ENCODE measurements at places on chromosomes 16 and 17. TPM values are rescaled to one million over a fixed set of nuclear protein-coding genes. Genes with fewer than 3 reads are reported as not detected.
A peak's percentile ranks its signal among the peaks of the same experiment; 100 is the strongest.

GRCh38 chr17:2853283-2854142 lies 57.3 kb downstream of the RAP1GAP2 start:
- peak overlapping the region; percentile 63 for H3K27ac ChIP-seq
- H3K4me3 ChIP-seq = peak overlapping the region; percentile 54
- peaks cover 8% of the 10 kb centered on the region for H3K4me1 ChIP-seq
- peaks cover 34% of the 10 kb centered on the region for H3K27me3 ChIP-seq

DNA sequence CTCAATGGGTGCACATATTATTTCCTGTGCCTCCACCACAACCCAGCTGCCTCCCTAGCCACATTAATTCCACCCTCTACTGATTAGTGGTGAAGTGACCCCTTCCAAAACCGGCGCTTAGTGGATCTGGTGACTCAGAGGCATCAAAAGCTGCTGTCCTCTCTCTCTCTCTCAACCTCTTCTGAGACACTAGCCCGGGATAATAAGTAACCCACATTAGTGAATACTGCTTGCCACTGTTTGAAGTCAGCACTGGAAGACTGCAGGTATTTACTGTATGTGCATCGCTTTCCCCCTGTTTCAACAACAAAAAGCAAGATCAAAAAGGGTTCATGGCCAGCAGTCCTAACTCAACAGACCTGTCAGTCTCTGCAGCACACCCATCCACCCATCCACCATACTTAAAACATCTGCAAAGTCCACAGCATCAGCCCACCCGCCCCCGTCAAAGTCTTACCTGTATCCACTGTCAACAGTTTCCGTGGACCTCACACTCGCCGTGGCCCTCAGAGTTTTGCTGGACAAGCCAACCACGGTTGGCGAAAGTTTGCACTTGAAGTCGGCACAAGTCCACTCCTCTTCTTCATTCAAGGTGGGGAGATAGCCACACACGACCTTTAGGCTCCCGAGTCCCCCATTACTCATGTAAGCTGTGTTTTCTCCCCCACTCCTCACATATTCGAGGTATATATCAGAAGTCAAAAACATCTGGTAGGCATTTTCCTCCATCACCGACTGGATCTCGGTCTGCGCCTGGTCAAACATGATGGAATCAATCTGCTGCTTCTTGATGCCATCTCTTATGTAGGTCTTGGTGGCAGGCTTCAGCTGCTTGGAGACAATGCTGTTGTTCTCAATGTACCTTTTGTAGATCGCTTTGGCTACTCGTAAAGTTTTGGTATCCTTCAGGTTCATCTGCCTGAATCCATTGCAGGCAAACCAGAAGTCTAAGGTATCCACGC lies 3.8 kb downstream of the AXIN2 start:
- peak overlapping the region; percentile 32 for H3K4me3 ChIP-seq
- no peak overlapping the region for H3K27ac ChIP-seq
- H3K27me3 ChIP-seq = no peaks in the 10 kb centered on the region
- DNase-seq = no peak

SLC9A5 gene
- total RNA-seq = 1.1 TPM

DNA sequence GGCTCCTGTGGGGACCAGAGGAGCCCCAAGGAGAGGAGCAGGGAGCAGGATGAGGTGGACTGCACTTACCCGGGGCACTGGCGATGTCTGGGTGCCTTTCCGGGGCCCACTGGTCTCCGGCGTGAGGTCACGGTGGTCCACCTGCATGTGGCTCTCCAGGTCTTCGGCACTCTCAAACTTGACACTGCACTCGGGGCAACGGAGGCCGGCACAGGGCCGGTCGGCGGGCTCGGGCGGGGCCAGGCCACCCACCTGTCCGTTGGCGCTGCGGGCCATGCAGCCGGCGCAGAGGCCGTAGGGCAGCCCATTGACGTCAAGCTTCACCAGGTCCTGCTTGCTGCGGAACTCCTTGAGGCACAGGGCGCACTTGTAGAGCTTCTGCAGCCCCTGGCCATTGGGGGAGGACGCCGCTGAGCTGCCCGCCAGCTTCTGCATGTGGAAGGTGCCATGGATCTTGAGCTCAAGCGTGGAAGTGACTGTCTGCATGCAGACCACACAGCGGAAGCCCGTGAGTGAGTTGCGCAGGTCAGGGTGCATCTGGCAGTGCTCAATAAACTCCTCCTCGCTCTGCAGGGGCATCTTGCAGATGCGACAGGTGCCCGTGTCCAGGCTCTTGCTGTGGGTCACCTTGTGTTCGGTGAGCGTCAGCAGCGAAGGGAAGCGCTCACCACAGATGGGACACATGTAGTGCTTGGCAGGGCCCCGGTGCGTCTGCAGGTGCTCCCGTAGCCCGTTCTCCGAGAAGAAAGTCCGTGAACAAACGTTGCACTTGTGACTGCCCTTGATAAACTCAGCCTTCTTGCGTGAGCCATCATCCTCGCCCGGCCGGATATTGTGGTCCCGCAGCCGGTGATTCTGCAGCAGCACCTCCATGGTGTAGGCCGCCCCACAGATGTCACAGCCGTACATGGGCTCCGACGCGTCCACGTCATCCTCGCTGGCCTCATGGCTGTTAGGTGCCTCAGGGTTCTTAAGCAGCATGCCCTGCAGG lies 220.0 kb downstream of the ZNF423 start:
- H3K27me3 ChIP-seq = no peaks in the 10 kb centered on the region
- no peaks in the 10 kb centered on the region for H3K36me3 ChIP-seq
- no peak overlapping the region for H3K4me3 ChIP-seq
- no peak for DNase-seq
- no peak overlapping the region for H3K27ac ChIP-seq

- H3K36me3 ChIP-seq = no peaks in the 10 kb centered on the region
- H3K27ac ChIP-seq = no peak overlapping the region
- peaks cover 33% of the 10 kb centered on the region for H3K4me1 ChIP-seq
Measured at GRCh38 chr16:53743149-53743566, 39.2 kb downstream of the FTO start.

DNA sequence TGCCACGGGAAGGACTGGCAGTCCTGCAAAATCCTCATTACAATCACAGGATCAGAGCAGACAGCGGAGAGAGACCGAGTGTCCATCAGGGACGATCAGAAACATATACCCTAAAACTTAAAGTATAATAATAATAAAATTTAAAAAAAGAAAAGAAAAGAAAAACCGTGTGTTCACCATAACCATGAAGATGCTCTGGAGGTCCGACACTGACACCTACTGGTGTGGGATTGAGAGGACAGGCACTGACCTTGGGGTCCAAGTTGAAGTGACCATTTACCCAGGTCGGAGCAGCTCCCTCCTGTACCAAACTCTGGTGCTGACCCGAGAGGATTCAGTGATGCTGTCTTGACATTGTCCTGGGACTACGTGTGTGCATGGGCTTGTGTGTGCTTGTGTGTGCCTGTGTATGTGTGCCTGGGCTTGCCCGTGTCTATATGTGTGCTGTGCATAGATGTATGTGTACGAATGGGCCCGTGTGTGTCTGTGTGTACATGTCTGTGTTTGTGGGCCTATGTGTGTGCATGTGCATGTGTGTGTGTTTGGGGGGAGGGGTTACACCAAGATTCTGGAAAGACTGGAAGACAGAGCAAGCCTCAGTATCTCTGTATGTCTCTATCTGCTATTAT lies 10.0 kb upstream of the CD300LD start:
- H3K27me3 ChIP-seq = peaks cover 11% of the 10 kb centered on the region
- H3K27ac ChIP-seq = no peak overlapping the region
- H3K4me1 ChIP-seq = no peaks in the 10 kb centered on the region
- no peak overlapping the region for H3K4me3 ChIP-seq
- H3K36me3 ChIP-seq = no peaks in the 10 kb centered on the region

DNA sequence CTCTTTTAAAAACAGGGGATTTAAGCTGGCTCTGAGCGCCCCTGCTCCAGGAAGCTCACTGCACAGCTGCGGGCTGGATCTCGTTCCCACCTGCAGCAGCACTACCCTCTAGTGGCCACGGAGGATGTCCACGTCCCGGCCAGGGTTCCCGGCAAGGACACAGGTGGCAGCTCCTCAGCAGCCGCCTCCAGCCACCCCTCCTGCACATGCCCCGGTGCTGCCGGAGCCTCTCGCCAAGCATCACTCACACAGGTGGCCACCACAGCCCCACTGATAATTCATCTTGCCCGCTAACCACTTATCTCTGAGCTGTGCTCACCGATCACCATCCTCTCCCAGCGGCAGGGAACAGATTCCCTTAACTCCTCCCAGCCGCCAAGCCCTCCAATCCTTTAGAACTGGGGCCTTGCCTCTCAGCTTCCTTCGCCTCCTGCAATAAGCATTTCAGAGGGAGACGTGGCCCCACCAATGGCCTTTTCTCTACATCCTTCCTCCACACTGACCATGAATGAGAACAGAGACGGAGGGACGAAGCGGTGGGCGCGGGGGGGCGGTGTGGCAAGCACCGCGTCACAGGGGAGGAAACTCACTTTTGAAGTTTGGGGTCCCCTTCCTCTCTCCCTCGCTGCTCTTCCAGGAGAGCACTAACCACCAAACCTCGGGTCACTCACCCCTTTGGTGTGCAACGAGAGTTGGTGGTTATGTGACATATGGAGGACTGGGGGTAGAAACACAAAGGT lies 222.1 kb downstream of the RBFOX3 start:
- H3K36me3 ChIP-seq = no peaks in the 10 kb centered on the region
- peaks cover 3% of the 10 kb centered on the region for H3K4me1 ChIP-seq
- H3K4me3 ChIP-seq = no peak overlapping the region
- no peak overlapping the region for H3K27ac ChIP-seq
- H3K27me3 ChIP-seq = peaks cover 37% of the 10 kb centered on the region

DNA sequence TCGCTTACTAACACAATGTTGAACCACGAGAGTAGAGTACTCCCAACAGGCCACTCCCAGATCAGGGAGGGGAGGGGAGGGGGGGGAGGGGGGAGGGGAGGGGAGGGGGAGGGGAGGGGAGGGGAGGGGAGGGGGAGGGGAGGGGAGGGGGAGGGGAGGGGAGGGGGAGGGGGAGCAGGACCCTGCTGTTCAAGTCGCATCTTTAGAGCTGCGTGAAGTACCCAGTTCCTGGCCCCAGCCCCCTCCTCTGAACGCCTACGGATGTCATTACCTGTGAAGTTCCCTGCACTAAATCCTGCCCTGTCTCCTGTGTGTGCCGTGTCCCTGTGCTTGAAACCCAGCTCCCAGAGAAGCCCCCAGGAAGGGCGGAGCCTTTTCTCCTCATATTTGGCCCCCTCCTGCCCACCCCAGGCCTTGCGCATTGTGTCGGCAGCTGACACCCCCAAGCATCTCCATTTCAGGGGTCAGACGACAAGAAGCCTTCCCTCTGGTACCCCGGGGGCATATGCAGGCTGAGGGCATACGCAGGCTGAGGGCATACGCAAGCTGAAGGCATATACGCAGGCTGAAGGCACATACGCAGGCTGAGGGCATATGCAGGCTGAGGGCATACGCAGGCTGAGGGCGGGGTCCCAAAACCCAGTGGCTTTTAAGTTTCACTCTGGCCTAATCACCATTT lies 330.2 kb downstream of the C16orf95 start:
- H3K36me3 ChIP-seq = no peaks in the 10 kb centered on the region
- no peak overlapping the region for H3K4me3 ChIP-seq
- H3K27ac ChIP-seq = no peak overlapping the region
- DNase-seq = no peak
- H3K4me1 ChIP-seq = no peaks in the 10 kb centered on the region
- no peaks in the 10 kb centered on the region for H3K27me3 ChIP-seq

DNA sequence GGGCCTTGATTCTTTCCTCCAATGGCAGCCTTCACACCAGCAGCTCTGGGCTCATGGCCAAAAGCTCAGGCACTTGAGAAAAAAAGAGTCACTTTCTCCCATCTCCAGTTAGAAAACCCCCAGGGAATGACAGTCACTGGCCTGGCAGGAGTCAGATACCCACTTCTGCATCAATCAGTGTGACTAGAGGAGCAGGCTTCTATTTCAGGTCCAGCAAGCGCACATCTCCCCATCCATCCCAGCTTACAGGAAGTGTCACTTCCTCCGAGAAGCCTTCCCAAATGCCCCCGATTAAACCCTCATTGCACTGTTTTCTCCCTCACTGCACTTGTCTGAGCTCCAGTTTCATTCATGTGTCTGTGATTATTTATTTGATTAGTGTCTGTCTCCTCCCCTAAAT lies 30.4 kb upstream of the CCL1 start:
- no peaks in the 10 kb centered on the region for H3K27me3 ChIP-seq
- no peak overlapping the region for H3K27ac ChIP-seq
- no peak for DNase-seq
- no peaks in the 10 kb centered on the region for H3K4me1 ChIP-seq
- no peak overlapping the region for H3K4me3 ChIP-seq

GRCh38 chr16:84842516-84843148 lies 22.8 kb downstream of the CRISPLD2 start:
- H3K4me1 ChIP-seq = peaks cover 12% of the 10 kb centered on the region
- DNase-seq = no peak
- H3K4me3 ChIP-seq = no peak overlapping the region
- peak overlapping the region; percentile 47 for H3K27ac ChIP-seq
- no peaks in the 10 kb centered on the region for H3K27me3 ChIP-seq
- no peaks in the 10 kb centered on the region for H3K36me3 ChIP-seq

GRCh38 chr17:38898812-38899348 lies 26.5 kb upstream of the LASP1NB start:
- H3K27me3 ChIP-seq = no peaks in the 10 kb centered on the region
- peak overlapping the region; percentile 81 for H3K27ac ChIP-seq
- no peak overlapping the region for H3K4me3 ChIP-seq
- H3K36me3 ChIP-seq = no peaks in the 10 kb centered on the region
- DNase-seq = no peak

DNAH3 gene
- total RNA-seq = 0.25 TPM

GRCh38 chr17:43479948-43480347 lies 3.8 kb upstream of the DHX8 start:
- no peak overlapping the region for H3K4me3 ChIP-seq
- H3K36me3 ChIP-seq = no peaks in the 10 kb centered on the region
- no peak for DNase-seq
- H3K27ac ChIP-seq = no peak overlapping the region
- H3K27me3 ChIP-seq = no peaks in the 10 kb centered on the region

GRCh38 chr17:27489045-27489715 lies 32.9 kb downstream of the KSR1 start:
- peaks cover 20% of the 10 kb centered on the region for H3K4me1 ChIP-seq
- H3K27ac ChIP-seq = no peak overlapping the region
- no peak overlapping the region for H3K4me3 ChIP-seq
- DNase-seq = peak; percentile 33

GRCh38 chr17:81934098-81934757 lies 2.9 kb downstream of the PYCR1 start:
- no peak overlapping the region for H3K27ac ChIP-seq
- H3K4me3 ChIP-seq = no peak overlapping the region
- no peak for DNase-seq
- no peaks in the 10 kb centered on the region for H3K27me3 ChIP-seq
- peaks cover 22% of the 10 kb centered on the region for H3K4me1 ChIP-seq

DNA sequence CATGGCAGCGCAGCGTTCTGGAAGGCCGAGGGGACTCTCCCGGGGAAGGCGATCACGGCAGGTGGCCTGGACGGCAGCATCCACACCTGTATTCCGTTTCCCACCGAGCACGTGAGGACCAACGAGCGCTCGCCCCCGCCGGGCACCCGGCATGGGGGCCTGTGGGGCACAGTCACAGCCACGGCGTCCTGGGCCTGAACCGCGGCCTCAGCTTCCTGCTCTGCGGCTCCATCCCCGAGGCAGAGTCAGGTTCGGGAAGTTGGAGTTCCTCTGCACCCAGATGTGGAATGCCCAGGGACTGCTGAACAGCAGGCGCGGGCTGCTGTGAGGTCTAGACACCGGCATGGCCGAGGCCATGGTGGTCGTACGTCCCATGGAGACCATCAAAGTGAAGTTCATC lies 1713.9 kb downstream of the TP53TG3F start:
- no peak overlapping the region for H3K4me3 ChIP-seq
- DNase-seq = no peak
- H3K27me3 ChIP-seq = no peaks in the 10 kb centered on the region
- H3K27ac ChIP-seq = no peak overlapping the region

GRCh38 chr17:67150826-67151225 lies 94.2 kb downstream of the HELZ start:
- no peaks in the 10 kb centered on the region for H3K4me1 ChIP-seq
- no peak for DNase-seq
- H3K36me3 ChIP-seq = no peaks in the 10 kb centered on the region
- H3K4me3 ChIP-seq = no peak overlapping the region

ZNF23 gene
- total RNA-seq = 4.3 TPM

Data from gastrocnemius medialis (tissue), 4 donors.